ENCODE measurements at places on chromosomes 12 and 14.

- DNase-seq, result no peak
Measured at GRCh38 chr12:3293446-3294161, 197.4 kb upstream of the PRMT8 start.

DNA sequence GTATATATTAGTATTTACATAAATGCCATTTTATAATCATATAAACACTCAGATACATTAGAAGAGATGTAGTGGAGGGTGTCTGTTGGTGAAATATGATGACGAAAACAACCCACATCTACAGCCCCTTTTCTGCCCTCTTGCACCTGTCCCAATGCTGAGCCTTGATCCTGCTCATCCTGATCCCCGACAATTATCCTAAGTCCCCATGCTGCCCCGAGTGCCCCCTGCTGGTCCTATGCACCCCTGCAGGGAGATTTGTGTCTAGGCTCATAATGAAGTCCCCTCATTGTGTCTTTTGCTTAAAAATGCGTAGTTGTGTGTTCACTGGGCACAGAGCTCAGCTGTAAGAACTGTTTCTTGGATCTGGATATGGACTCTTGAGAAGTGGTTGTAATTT is 554.5 kb downstream of the TMEM121 start:
- no peak for DNase-seq

GRCh38 chr12:108568338-108569154 is 6.2 kb downstream of the ISCU start:
- peak; percentile 73 for DNase-seq

- DNase-seq, result no peak
Measured at GRCh38 chr14:51082349-51082748, 12.6 kb downstream of the TRIM9 start.

GRCh38 chr12:54126029-54126695 is 62.6 kb downstream of the SMUG1 start:
- DNase-seq, result no peak

GRCh38 chr14:28083389-28083788 is 683.2 kb upstream of the FOXG1 start:
- DNase-seq, result no peak

All from activated T-helper 2 cell treated with anti-CD3 and anti-CD28 coated beads, Interferon-gamma antibody, Interleukin-2, Interleukin-4, amounts not matched to agents 10 μg/mL and 5 μg/mL and 100 μg/mL, durations not matched to agents 14 hours and 24 hours and 36 hours (primary cell).